ENCODE measurements at places on chromosomes 16 and 17.

DNA sequence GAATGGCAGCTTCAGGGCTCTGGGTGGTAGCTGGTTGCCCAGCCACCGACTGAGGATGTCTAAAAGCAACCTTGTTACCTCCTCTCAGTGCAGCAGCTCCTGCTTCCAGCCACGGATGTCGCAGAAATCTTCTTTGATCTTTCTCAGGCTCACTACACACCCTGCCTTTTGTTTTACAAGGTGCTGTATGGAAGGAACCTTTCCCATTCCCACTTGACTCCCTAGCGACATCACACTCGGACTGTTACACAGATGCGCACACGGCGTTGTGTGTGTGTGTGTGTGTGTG lies 135.8 kb upstream of the CPHXL start:
- DNase-seq = no peak

DNA sequence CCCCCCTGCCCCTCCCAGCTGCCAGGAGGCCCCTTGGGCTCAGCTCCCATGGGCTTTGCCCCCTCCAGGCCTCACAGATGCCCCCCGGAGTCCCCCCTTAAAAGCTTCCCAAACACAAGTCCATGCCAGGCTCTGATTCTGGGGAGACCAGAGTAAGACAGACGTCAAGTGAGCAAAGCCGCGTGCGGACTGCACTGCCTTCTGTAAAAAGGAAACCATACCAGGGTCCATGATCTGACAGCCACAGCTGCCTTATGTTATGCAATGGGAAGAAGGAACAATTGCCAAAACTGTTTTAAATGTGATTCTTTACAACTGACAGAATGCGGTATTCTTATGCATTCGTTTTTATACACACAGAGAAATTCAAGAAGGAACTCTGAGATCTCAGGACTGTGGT lies 17.9 kb upstream of the HEXD start:
- no peak for DNase-seq

DNA sequence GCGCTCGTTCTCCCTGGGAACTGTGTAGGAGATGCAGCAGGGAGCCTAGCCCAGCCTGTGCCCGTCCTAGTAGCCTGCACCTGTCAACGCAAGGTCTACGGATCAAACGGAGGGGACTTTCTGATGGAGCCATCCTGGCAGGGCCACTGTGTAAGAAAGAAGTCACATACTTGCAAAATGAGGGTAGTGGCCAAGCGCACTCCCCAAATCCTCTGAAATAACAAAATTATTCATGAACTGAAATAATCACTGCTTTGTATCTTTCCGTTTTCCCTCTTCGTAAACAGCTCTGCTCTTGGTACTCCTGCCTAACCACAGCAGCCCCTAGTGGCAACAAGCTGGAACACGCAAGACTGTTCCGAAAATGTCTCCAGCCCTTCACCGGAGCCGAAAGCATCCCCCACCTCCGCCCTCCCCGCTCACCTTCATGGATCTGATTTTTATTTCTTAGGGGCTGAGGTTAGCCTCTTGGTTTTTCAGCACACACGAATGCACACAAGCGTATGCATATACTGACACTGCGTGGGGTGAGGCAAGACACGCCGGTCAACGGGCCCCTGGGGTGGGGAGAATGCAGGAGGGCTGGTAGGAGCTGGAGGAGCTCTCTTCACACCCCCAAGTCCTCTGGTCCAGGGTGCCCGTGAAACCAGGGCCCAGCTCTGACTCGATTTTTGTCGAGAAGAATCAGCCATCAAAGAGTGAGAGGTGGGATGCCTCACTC lies 100.8 kb downstream of the ABCC12 start:
- DNase-seq = no peak

GRCh38 chr16:2883458-2883908 lies 468 bp downstream of the FLYWCH2 start:
- DNase-seq = peak; percentile 74

GRCh38 chr16:49452578-49452977 lies 79.0 kb downstream of the C16orf78 start:
- no peak for DNase-seq

DNA sequence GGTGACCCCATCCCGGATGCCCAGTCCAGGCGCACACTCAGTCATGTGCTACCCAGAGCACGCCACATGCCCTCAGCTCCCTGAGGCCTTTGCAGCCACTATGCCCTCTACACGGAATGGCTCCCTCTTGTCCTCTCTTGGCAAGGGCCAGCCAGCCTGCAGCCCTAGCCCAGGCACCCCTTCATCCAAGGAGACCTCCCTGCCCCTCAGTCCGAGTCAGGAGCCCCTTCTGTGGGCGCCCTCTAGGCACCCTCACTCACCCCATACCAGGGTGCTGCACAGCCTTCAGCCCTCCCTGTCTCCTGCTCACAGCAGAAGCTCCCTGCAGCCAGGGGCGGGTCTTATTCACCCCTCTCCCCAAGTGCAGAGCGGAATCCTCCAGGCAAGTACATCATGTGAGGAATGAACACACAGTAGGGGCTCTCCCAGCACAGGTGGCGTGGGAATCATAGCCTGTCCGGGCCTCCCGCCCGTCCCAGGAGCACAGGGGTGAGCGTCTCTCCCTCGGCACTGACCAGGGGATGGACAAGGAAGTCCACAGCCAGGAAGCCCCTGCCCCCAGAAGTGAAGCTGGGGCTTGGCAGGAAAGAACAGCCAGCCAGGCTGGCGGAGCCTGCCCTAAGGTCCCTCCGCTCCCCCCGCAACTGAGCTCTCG lies 186.9 kb downstream of the RBFOX3 start:
- no peak for DNase-seq

- no peak for DNase-seq
Observed at GRCh38 chr17:48621410-48622392, 4.5 kb downstream of the HOXB9 start.

GRCh38 chr16:5820472-5820871 lies 722.9 kb upstream of the EEF2KMT start:
- DNase-seq = no peak

- DNase-seq = no peak
Observed at GRCh38 chr16:56950881-56951771, 10.6 kb upstream of the CETP start.

DNA sequence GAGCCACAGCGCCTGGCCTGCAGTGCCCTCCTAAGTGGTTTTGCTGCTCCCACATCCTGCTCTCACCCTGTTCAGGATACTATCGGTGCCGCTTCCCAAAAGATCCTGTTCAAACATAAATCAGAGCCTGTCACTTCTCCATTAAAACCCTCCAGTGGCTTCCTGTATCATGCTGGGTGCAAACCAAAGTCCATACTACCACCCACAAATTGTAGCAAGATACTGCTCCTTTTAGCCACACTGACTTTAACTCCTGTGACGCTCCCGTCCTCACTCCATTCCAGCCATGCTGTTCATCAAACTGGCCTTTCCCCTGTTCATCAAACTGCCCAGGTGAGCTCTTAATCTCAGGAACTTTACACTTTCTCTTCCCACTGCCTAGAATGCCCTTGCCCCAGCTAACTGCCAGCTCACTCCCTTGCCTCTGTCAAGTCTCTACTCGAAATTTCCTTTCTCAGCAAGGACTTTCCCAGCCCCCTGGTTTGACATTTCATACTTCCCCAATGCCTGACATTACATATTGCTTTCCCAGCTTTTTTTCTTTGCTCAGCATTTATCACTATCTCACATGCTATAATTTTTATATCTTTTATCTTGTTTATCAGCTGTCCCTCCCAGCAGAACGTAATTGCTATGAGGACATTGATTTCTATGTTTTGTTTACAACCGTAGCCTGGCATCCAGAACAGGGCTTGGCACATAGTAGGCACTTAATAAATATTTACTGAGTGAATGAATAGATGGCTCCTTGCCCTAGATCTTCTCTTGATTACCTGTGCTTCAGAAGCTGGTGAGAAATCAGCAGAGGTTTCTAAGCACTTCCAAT lies 44.3 kb upstream of the SMURF2 start:
- no peak for DNase-seq

DNA sequence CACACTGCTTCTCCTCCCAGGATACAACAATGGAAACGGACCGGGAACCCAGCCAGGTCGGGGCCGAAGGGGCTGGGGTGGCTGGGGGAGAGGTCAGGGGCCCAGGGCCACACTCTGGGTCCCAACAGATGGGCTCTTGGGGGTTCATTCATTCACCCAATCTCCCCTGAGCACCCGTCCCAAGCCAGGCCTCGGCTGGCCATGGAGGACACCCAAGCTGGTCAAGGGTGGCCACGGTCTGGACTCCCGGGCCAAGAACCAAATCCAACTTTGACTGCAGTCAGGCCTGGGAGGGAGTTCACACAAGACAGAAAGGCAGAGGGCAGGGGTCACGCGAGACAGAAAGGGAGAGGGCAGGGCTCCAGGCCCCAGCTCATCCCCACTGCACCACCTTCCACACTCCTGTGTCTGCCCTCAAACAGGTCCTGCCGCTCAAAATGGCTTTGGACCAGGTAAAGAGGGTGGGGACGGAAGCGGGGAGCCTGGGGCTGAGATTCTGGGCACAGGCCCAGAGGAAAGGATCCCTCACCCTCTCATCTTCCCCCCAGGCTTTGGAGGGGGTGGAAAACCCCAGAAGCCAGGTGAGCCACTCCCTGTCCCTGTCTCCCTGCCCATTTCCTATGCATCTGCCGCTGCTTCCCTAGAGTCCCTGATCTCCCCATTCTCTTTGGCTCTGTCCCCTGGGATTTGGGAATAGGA lies 12.3 kb upstream of the PKMYT1 start:
- no peak for DNase-seq

GRCh38 chr17:17987187-17987896 lies 14.7 kb downstream of the DRC3 start:
- no peak for DNase-seq

- DNase-seq = no peak
Observed at GRCh38 chr16:21626659-21627277, 25.6 kb downstream of the IGSF6 start.

DNA sequence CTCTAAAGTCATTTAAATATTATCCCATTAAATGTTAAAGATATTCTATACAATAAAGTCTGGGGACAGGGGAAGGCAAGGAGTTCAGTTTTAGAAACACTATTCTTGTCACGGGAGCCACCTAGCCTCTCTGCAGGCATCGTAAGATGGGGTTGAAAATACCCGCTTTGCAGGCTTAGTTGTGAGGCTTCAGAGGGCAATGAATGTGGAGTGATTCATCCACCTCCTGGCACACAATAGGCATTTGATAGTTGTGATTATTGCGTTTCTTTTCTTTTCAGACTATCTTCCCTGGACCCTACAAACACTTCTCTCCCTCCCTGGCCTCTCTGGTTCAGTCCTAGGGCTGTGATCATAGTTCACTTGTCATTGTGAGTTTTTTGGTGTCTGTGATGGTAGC lies 19.6 kb downstream of the GLP2R start:
- DNase-seq = no peak

DNA sequence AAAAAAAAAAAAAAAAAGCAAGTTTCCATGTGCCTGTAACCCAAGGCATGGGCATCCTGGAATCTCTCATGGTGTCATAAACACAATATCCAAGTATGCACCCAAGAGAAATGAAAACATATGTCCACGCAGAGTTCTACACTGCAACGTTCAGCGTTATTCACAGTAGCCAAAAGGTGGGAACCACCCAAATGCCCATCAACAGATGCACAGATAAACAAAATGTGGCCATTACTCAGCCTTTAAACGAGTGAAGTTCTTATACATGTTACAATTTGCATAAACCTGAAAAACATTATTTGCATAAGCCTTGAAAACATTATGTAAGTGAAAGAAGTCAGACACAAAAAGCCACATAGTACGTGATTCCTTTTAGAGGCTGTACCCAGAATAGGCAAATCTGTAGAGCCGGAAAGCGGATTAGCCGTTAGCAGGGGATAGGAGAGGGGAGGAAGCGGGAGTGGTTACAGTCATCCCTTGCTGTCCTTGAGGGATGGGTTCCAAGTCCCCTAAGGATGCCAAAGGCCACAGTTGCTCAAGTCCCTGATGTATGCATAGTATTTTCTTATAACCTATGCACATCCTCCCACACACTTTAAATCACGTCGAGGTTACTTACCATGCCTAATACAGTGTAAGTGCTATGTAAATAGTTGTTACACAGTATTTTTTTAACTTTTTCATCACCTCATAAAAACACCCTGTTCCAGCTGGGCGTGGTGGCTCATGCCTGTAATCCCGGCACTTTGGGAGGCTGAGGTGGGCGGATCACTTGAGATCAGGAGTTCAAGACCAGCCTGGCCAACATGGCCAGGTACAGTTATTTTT lies 47.3 kb upstream of the DNAH17 start:
- no peak for DNase-seq

DNA sequence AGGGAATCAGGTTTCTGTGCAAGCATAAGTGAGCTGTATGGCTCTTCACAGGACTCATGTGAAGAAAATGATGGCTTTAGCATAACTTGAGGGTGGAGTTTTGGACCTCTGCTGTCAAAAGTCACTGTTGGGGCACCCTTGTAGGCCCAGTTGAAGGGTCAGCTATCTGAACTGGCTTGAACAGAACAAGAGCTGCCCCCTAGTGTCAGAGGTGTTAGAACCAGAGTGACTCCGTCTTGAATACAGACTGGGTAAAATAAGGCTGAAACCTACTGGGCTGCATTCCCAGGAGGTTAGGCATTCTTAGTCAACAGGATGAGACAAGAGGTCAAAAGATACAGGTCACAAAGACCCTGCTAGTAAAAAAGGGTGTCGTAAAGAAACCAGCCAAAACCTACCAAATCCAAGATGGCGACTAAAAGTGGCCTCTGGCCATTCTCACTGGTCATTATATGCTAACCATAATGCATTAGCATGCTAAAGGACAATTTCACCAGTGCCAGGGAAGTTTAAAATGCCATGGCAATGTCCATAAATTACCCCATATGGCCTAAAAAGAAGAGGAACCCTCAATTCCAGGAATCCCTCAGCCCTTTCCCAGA lies 484.0 kb upstream of the ERCC4 start:
- DNase-seq = no peak

DNA sequence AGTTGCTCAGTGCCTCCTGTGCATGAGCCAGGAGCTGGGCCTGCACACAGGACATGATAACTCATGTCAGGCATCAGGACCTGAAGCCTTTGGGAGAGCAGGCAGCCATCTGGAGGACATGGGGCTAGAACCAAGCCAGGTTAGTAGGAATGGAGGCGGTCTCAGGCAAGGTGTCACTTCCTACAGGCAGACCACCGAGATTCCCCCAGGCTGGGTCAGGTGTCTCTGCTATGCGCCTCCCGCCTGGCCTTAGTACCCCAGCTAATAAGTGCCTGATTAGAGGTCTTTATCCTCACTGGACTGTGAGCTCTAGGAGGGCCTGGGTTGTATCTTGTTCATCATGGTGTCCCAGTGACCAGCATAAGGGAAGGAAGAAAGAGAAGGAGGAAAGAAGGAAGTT lies 15.6 kb downstream of the SAMD14 start:
- DNase-seq = no peak

DNA sequence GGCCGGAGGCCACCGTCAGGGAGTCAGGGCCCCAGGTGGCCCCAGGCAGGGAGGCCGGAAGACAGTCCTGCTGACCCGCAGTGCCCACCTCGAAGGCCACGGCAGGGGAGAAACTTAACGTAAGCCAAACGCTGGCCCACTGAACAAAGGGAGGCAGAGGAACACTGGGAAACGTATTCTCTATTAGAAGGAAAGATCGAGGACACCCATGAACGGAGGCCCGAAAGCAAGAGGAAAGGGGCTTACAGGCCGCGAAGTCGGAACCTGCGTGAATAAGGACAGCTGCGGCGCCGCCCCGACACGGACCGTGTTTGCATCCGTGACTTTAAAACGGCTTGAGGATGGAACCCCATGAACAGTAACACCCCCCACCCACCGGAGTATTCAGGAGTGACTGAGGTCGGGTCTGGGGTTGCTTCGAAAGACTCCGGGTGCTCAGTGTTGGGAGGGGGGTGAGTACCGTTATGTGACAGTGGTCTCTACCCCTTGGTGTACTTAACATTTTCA lies 102.4 kb upstream of the METRNL start:
- no peak for DNase-seq

All from hypothalamus (tissue), 51 donors.